CD4-positive, alpha-beta T cell (primary cell): ENCODE measurements at places on chromosomes 6 and 20. TPM values are rescaled to one million over a fixed set of nuclear protein-coding genes. Genes with fewer than 3 reads are reported as not detected.

PTCRA gene
- not detected for total RNA-seq

GRCh38 chr6:38349795-38350194 is 289.9 kb downstream of the BTBD9 start:
- H3K36me3 ChIP-seq: no peaks in the 10 kb centered on the region
- H3K4me3 ChIP-seq: no peak overlapping the region
- H3K27me3 ChIP-seq: no peaks in the 10 kb centered on the region
- no peaks in the 10 kb centered on the region for H3K4me1 ChIP-seq
- H3K27ac ChIP-seq: no peak overlapping the region

DNA sequence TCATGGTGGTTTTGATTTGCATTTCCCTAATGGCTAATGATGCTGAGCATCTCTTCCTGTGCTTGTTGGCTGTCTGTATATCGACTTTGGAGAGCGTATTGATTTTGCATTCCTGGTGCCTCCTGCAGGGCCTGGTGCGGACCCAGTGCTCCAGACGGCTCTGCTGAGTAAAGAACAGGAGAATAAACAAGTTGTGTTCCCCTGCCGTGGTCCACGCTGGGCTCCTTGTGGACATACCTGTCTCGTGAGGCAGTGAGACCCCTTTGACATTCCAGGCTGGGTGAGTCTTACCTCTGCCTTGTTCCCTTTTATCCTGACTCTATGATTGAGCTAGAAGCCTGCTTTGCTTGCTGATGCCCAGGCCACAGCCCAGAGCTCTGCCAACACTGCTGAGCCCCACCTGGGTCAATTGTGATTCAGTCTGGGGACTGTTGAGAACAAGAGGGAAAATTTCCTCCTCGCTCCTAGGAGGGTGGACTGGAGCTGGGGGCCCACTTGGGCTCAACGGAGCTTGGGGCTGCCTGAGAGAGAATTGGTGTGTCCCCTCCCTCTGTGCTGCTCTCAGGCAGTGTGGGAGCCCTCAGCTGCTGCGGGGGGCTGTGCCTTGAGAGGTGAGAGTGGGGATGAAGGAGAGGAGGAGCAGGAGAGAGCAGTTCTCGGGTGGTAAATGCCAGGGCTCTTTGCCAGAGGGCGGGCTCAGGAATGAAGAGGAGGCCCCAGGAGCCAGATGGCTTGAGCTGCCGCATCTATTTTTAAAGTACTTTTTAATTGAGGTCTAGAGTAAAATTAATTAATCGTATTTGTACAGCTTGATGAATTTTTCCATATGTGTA is 43.7 kb upstream of the PMEPA1 start:
- H3K36me3 ChIP-seq: no peaks in the 10 kb centered on the region
- H3K27me3 ChIP-seq: peaks cover 14% of the 10 kb centered on the region
- H3K4me3 ChIP-seq: no peak overlapping the region
- H3K4me1 ChIP-seq: peaks cover 9% of the 10 kb centered on the region
- H3K27ac ChIP-seq: no peak overlapping the region

- H3K4me1 ChIP-seq: no peaks in the 10 kb centered on the region
- DNase-seq: no peak
- H3K4me3 ChIP-seq: no peak overlapping the region
- no peak overlapping the region for H3K27ac ChIP-seq
- H3K27me3 ChIP-seq: no peaks in the 10 kb centered on the region
- no peaks in the 10 kb centered on the region for H3K36me3 ChIP-seq
Observed at GRCh38 chr6:17729223-17730077, 22.7 kb upstream of the NUP153 start.

DNA sequence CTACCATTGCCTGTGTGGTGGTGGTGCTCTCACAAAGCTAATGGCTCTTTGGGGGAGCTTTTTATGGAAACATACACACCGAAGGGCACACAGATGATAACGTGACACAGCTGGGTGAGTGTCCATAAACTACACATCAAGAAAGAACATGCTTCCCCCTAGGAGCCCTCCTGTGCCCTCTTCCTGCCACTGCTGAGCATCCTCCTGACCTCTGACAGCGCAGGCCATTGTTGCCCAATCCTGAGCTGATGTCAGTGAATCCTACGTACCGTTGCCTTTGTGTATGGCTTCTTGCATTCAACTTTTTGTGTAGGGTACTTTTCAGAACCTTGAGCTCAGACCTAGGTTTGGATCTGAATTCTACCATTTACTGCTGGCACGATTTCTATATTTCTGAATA is 65.8 kb upstream of the SLC22A1 start:
- H3K4me3 ChIP-seq: no peak overlapping the region
- H3K36me3 ChIP-seq: peaks cover 89% of the 10 kb centered on the region
- DNase-seq: no peak
- H3K27me3 ChIP-seq: no peaks in the 10 kb centered on the region

DNA sequence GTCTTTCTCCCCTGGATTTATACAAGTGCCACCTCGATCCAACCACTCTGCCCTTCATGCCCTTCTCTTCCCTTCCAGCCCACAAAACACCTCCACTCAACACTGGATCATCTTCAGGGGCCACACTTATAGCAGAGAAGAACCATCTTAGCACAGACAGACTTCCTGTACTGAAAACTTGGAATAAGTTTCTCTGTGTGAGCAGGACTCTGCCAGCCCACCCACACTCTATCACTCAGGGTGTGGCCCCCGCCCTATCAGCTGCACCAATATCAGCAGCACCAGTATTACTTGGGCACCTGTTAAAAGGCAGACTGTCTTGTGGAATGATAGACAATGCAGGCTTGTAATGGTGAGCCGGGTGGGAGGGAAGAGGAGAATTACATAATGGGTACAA is 86.7 kb downstream of the SCML4 start:
- H3K4me1 ChIP-seq: peaks cover 89% of the 10 kb centered on the region
- no peak for DNase-seq
- no peaks in the 10 kb centered on the region for H3K27me3 ChIP-seq
- peak overlapping the region; percentile 65 for H3K27ac ChIP-seq
- H3K36me3 ChIP-seq: peaks cover 16% of the 10 kb centered on the region

GRCh38 chr6:26170951-26171841 is 84.0 kb downstream of the HFE start:
- H3K36me3 ChIP-seq: no peaks in the 10 kb centered on the region
- H3K27me3 ChIP-seq: no peaks in the 10 kb centered on the region
- H3K27ac ChIP-seq: peak overlapping the region; percentile 94
- peak overlapping the region; percentile 72 for H3K4me3 ChIP-seq
